ENCODE measurements at places on chromosomes 3 and 15.

- DNase-seq, result peak; percentile 94
Observed at GRCh38 chr3:141875374-141875892, 1.0 kb upstream of the ATP1B3 start.

DNA sequence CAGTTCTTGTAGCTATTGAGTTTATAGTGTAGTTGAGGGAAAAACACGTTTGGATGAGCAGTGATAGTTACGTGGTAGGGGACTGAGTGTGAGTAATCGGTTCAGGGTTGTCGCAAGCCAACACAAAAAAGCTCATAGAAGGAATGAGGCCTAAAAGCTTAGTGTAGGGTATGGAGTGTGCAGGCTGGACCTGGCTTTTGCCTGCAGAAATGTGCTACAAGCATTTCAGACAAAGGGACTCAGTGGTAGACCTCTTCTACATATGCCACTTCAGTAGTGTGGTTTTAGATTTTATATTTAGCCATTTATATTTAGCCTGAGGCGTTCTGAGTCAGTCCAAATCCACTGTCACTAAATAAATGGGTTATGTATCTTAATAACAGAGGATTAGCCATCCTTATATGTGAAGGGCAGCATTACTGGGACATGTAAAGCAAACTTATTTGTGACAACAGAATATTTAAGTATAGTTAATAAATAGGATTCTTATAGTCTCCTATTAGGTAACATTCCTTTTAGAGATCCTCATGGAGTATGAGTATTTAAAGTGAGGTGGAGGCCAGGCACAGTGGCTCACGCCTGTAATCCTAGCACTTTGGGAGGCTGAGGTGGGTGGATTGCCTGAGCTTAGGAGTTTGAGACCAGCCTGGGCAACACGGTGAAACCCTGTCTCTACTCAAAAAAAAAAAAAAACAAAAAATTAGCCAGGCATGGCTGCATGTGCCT lies 21.8 kb downstream of the ATP2C1 start:
- DNase-seq, result no peak

DNA sequence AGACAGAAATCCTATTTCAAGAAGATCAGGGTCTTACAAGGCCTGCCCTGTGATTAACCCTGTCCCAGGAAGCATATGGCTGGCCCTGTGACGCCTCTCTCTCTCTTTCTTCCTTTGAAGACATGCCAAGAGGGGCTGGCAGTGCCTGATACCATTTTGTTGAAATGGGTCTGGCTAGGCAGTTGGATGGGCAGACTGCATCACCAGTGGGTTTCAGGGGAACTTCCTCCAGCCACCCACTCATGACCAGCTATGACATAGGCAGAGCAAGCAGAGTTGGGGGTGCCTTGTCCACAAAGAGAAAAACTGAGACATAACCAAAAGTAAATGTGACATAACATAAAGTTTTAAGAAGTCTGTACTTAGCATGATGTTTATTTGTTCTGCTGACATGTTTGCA lies 31.4 kb upstream of the MANF start:
- no peak for DNase-seq

GRCh38 chr15:50458348-50459112 lies 34.3 kb downstream of the USP8 start:
- DNase-seq, result peak; percentile 5

DNA sequence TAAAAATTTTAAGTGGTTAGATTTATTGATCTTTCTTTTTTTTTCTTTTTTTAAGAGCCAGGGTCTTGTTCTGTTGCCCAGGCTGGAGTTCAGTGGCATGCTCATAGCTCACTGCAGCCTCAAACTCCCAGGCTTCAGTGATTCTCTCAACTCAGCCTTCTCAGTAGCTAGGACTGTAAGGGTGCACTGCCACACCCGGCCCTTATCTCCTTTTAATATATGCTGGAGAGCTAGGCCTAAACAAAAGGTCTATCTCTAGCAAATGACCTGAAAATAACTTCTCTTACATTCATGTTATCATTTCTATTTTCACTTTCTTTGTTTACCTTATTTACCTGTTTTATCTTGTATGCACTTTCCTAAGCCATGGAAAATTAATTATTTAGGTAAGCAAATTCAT lies 35.2 kb upstream of the MELTF start:
- no peak for DNase-seq

- peak; percentile 90 for DNase-seq
Observed at GRCh38 chr3:9399746-9400145, 2.3 kb downstream of the SETD5 start.
